H1 (cell line): ENCODE measurements at places on chromosomes 3 and 15.

DNA sequence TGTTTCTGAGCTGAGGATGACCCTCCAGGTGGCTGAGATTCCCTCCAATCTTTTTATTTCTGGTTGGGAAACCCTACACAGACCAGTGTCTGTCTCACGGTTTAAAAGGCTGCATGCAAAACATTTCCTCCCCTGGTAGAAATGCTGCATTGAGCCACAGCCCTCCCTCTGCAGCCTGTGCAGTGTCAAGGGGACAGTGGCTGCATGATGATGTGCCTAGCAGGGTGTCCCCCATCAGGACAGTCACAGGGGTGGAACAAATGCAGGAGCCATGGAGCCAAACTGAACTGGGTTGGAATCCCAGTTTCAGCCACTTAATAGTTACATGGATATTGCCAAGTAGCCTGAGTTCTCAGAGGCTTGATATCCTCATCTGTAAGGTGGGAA lies 147.9 kb upstream of the CTDSPL start:
- no peak for DNase-seq
- H3K36me3 ChIP-seq: no peaks in the 10 kb centered on the region
- no peak overlapping the region for H3K4me3 ChIP-seq
- no peak overlapping the region for H3K27ac ChIP-seq
- H3K27me3 ChIP-seq: no peaks in the 10 kb centered on the region

- no peak for DNase-seq
- H3K27ac ChIP-seq: no peak overlapping the region
- H3K4me1 ChIP-seq: no peaks in the 10 kb centered on the region
- H3K27me3 ChIP-seq: no peaks in the 10 kb centered on the region
- no peaks in the 10 kb centered on the region for H3K36me3 ChIP-seq
- H3K4me3 ChIP-seq: no peak overlapping the region
Observed at GRCh38 chr15:52112203-52112750, 298 bp downstream of the BCL2L10 start.

DNA sequence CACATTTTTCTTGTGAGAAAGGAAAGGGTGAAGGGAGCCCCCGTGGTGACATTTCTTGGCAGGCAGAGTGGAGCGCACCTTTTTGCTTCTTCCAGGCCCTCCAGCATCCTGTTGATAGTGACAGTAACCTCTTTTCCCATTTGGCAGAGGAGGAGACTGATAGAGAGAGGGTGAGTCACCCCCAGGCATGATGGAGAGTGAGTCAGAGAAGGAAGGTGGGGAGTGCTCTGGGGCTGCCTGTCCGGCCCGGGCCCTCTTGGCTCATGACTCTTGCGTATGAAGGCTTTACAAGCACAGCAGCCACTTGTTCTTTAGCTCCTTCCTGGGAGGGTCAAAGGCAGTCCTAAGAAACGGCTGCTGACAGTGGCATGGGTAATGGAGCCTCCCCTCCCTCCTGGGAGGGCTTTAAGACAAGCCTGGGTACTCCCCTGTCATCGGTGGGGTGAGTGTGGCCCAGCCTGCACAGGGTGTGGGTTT lies 16.0 kb downstream of the ANKRD63 start:
- no peaks in the 10 kb centered on the region; the same call in 1 of the 2 replicates for H3K36me3 ChIP-seq
- H3K4me1 ChIP-seq: peaks cover 1% of the 10 kb centered on the region; the same call in 1 of the 2 replicates
- DNase-seq: no peak
- H3K4me3 ChIP-seq: no peak overlapping the region

DNA sequence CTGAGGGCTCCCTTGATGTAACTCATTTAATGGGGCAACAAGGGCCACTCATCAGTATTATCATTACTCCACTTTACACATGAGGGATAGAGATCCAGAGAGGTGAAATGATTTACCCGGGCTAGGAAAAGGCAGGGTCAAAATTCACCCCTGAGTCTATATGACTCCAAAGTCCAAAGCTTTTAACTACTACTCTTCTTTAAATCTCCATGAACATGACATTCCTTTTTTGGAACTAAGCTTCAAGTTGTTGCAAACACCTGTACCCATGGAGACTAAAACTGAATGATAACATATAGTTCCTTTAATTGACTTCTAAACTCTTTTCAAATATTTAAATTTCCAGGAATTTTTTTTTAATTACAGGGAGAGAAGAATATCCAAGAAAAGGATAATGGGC lies 292.9 kb upstream of the GADL1 start:
- no peak for DNase-seq
- no peaks in the 10 kb centered on the region for H3K27me3 ChIP-seq
- H3K4me3 ChIP-seq: no peak overlapping the region
- no peaks in the 10 kb centered on the region for H3K36me3 ChIP-seq

DNA sequence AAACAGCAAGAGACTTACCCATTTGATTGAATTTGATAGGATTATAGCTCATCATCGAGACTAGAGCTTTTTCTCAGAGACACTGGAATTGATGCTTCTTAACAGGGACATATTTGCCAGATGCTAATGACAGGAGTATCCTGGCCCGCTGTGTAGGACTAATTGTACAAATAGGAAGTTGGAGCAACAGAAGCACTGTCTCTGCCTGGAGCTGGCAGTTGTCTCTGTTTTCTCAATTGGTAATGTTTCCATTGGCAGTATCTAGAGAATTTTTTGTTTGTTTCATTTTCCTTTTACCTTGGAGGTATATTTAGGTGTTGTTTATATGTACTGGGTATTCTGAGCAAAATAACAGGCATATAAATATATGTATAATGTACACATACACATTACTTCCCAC lies 8.9 kb upstream of the PCOLCE2 start:
- no peak for DNase-seq
- H3K4me3 ChIP-seq: no peak overlapping the region
- H3K27ac ChIP-seq: no peak overlapping the region
- no peaks in the 10 kb centered on the region for H3K27me3 ChIP-seq
- no peaks in the 10 kb centered on the region for H3K36me3 ChIP-seq

- no peak overlapping the region for H3K4me3 ChIP-seq
- no peak overlapping the region for H3K27ac ChIP-seq
- no peak for DNase-seq
- no peaks in the 10 kb centered on the region for H3K36me3 ChIP-seq
- H3K27me3 ChIP-seq: no peaks in the 10 kb centered on the region
- H3K4me1 ChIP-seq: no peaks in the 10 kb centered on the region
Observed at GRCh38 chr3:143215059-143215458, 95.5 kb downstream of the CHST2 start.

DNA sequence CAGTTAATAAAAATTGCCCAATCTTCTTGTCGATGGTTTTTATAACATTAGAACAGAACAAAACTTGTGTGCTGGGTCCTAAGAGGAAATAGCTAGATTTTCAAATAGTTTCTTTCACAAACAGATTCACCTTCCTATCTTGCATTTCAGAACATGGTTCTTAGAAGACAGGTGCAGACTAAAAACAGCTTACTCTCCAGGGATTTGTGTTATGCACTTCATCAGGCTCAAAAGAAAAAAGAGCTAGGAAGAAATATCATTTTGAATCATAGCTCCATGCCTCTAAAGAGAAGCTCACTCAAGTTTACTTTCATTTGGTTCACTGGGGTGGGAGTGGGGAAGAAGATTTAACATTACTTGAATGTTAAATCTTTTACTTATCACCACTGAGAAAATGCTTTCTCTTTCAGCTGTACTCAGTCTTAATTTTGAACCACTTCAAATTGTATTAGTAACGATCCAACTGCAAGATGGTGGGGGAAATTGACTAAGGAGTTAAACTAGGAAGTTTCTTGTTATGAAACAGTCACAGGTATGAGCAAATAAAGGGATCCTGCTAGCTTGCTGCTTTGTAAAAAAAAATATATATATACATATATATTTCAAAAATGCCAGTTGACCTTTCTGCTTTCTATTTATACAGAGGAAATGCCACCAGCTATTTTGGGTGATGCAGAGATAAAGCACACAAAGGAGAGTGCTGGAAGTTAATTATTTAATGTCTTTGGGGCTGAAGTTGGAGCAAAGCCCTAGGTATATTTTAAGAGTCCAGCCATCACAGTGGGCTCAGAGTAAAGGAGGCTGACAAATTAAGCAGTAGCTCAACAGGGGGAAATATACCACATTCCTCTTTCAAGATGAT lies 28.3 kb upstream of the NUDT16 start:
- H3K27ac ChIP-seq: no peak overlapping the region
- no peak overlapping the region for H3K4me3 ChIP-seq
- DNase-seq: no peak

- no peak for DNase-seq
- H3K36me3 ChIP-seq: no peaks in the 10 kb centered on the region
Observed at GRCh38 chr3:153756816-153757215, 364.4 kb upstream of the ARHGEF26 start.

DNA sequence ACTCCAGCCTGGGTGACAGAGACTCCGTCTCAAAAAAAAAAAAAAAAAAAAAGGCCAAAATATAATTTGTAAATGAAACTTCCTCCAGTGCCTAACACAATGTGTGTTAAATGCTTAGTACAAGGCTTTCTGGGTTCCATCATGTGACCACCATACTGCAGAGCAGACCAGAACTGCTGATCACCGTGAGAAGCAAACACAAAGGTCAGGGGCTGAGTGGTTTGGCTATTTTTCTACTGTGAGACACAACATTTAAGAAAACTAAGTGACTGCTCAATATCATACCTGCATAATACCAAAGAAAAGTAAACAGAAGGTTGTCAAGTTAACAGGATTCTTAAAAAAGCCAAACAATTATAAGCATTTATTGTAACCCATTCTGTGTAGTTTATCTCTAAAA lies 13.2 kb downstream of the ABCC5 start:
- no peaks in the 10 kb centered on the region for H3K27me3 ChIP-seq
- no peaks in the 10 kb centered on the region for H3K36me3 ChIP-seq
- H3K4me1 ChIP-seq: no peaks in the 10 kb centered on the region
- no peak overlapping the region for H3K27ac ChIP-seq
- DNase-seq: no peak

DNA sequence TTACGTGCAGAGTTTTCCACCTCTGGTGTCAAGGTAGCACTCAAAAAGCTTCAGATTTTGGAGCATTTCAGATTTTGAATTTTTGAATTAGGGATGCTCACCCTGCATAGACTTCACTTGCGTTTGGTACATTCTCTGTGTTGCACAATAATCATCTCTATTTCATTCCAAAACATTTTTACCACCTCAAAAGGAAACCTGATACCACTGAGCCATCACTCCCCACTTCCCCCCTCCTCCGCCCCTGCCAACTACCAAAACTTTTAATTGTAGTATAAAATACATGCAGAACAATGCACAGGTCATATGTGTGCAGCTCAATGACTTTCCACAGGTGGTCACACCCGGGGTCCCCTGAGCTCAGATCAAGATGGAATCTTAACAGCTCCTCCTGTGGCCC lies 208.8 kb downstream of the SV2B start:
- H3K36me3 ChIP-seq: no peaks in the 10 kb centered on the region
- H3K4me1 ChIP-seq: no peaks in the 10 kb centered on the region
- no peaks in the 10 kb centered on the region for H3K27me3 ChIP-seq
- no peak for DNase-seq
- no peak overlapping the region for H3K27ac ChIP-seq
- H3K4me3 ChIP-seq: no peak overlapping the region

GRCh38 chr3:10955711-10956453 lies 36.7 kb upstream of the SLC6A1 start:
- no peaks in the 10 kb centered on the region for H3K27me3 ChIP-seq
- DNase-seq: no peak

GRCh38 chr15:45919806-45920205 lies 285.0 kb downstream of the SQOR start:
- no peaks in the 10 kb centered on the region for H3K27me3 ChIP-seq
- H3K4me3 ChIP-seq: no peak overlapping the region

- DNase-seq: no peak
- no peak overlapping the region for H3K4me3 ChIP-seq
- no peak overlapping the region for H3K27ac ChIP-seq
- H3K36me3 ChIP-seq: no peaks in the 10 kb centered on the region
- H3K27me3 ChIP-seq: no peaks in the 10 kb centered on the region
- peaks cover 3% of the 10 kb centered on the region for H3K4me1 ChIP-seq
Observed at GRCh38 chr15:72972362-72972761, 79.9 kb upstream of the NEO1 start.

DNA sequence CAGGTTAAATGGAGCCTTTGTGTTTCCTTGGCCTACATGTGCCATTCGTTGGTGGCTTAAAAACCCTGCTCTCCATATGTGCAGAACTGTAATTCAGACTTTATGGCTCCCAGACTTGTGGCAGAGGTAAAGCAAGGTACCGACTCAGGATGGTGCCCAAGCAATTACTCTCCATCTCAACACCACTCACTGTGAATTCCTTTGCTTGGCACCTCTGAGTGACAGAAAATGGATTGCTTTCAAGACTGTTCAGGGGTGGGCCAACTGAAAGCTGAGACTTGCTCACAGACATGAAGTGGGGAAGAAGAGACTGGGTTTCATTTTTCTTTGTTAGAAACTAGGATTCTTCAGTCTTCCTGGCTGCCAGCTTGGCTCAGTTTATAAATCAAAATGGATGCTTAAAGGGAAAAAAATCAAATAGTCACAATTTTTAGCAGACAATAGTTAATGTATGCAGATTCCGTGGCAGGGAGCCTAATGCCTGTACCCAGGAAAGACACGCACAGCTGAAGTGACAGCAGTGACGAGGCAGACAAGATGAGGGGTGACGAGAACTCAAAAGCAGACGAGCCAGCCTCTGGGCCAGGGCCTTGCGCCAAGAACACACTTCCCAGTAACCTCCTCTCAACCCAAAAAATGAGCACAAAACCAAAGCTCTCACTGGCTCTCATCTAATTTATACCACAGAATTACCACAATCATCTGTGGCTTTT lies 207.9 kb upstream of the SLC2A2 start:
- H3K4me1 ChIP-seq: no peaks in the 10 kb centered on the region
- no peak for DNase-seq
- no peak overlapping the region for H3K4me3 ChIP-seq
- no peaks in the 10 kb centered on the region for H3K27me3 ChIP-seq

GRCh38 chr3:74787011-74787410 lies 172.6 kb upstream of the CNTN3 start:
- DNase-seq: no peak
- no peak overlapping the region for H3K27ac ChIP-seq
- H3K27me3 ChIP-seq: no peaks in the 10 kb centered on the region
- H3K4me3 ChIP-seq: no peak overlapping the region
- no peaks in the 10 kb centered on the region for H3K4me1 ChIP-seq

DNA sequence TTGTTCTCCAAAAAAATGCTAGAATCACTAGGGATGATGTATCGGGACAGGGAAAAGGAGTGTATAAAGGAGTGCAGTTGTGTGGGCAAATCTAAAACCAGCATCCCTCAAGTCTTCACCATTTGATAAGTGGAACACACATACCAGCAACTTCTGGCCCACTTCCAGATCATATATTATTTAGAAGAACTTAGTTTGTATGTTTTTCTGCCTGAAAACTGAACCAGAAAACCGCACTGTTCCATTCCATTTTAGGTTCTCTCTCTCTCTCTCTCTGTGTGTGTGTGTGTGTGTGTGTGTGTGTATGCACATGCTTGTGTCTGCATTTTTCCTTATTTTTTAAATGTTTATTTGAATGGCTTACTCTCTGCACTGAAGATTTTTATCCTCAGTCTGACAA lies 93.5 kb downstream of the SERPINI1 start:
- H3K4me1 ChIP-seq: no peaks in the 10 kb centered on the region
- no peaks in the 10 kb centered on the region for H3K36me3 ChIP-seq
- H3K4me3 ChIP-seq: no peak overlapping the region
- no peak for DNase-seq
- no peaks in the 10 kb centered on the region for H3K27me3 ChIP-seq
- no peak overlapping the region for H3K27ac ChIP-seq
